ENCODE measurements at places on chromosomes 1 and 21.

GRCh38 chr1:210076620-210077019 is 138.6 kb downstream of the SYT14 start:
- no peak for DNase-seq

GRCh38 chr1:47024141-47024801 is 802 bp downstream of the CYP4X1 start:
- DNase-seq, result peak; percentile 11

DNA sequence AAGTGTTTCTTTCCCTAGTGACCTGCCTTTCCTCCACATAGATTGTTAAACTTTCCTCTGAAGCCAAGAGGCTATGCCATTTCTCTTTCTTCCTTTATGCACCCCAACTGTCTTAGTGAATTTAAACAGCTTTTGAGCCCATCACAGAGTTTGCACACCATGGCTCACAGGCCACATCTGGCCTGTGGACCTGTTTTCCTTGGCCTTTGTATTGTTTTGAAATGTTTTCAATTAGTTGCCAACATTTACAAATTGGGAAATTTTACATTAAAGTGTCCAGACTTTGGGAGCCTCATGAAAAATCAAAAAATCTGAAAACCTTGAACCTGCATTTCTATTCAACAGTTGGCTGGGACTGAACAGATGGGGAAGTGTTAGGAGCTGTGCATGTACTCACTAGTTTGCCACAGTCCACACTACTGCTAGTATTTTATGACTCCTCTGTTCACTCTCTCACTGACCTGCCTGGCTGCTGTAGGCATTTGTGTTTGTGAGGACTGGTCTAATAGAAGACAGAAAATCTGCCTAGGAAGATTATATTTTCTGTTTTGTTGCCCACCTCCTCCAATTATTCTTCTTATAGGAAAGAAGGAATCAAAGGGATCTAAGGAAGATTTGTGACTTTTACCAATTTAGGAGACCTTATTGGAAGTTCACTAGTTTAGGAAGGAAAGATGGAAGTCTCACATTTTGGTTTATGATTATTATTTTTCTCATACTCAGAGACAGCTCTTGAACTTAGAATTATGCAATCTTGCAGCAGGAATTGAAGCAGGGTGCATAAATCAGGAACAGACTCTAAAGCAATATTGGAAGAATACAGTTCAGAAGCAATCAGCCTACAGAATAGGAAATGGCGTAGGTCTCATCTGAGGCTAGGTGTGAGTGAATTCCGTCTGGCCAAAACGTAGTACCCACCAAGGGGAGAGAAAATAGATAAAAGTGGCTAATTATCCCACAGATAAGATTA is 134.7 kb downstream of the HLX start:
- no peak for DNase-seq

DNA sequence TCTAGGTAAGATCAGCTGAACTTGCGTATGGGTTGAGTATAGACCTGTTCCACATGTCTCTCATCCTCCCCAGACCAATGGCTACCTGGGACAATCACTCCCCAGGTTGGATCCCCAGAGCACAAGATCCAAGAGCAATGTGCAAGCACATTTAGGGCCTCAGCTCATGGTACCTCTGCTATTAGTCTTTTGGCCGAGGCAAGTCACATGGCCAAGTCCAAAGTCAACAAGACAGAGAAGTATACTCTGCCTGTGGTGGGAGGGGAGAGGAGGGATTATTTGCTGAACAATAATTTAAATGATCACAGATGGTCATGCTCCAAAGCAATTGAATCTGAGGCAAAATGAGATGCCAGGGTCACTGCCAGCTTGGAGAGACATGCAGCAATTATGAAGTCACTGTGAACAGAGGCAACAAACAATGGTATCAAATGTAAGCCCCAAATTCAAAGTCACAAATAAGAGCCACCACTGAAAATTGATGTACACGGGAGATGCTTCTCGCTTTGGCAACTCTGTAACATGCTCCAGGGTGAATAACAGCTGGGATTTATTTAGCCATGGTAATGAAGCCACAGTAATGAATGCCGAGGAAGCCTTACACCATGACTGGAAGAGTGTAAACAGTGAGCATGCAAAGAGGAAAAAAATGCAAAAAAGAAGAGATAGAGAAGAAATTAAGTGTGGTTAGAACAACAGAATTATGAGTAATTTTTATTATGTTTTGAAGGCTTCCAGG is 149.1 kb downstream of the ZNF281 start:
- DNase-seq, result no peak

DNA sequence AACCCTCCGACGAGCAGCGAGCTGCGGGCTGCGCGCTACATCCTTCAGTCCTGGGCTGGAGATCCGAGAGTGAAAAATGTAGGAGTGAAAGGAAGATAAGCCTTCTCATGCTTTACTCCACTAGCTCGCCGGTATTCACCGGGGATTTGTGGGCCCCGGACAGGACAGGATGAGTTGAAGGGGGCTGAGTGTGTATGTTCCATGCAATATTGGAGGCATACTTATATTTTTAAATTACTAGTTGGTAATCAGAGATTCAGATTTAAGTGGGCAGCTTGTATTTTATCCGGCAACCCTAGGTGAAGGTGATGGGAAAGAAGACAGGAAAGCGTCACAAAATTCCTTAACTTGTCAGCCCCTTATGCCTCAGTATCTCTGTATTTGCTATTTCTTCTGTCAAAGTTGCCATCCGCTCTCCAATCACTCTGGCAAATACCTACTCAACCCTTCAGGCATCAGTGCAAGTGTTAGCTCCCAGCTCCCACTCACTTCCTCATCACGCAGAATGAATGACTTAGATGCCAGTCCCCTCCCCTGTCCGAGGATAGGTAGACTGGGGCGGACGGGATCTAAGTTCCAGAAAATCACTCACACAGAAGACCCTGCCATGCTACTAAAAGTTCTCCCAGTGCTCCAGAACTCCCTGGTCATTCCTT is 503 bp upstream of the PIGM start:
- no peak for DNase-seq

- DNase-seq, result no peak
These were observed 13.7 kb downstream of the ALX3 start for GRCh38 chr1:110056776-110057175.

Data from NCI-H1436 treated with DMSO at 0.1 percent for 48 hours (cell line).